ENCODE measurements at places on chromosomes 2 and 18. TPM values are rescaled to one million over a fixed set of nuclear protein-coding genes. Genes with fewer than 3 reads are reported as not detected.

XDH gene
- total RNA-seq, result 19.3 TPM

RUFY4 gene
- not detected for total RNA-seq

EEF1B2 gene
- 849 TPM for total RNA-seq

ACKR3 gene
- total RNA-seq, result 1.8 TPM

SLC5A7 gene
- not detected for total RNA-seq

SGPP2 gene
- total RNA-seq, result 0.14 TPM

CPLX4 gene
- total RNA-seq, result not detected

G6PC2 gene
- not detected for total RNA-seq

PSD4 gene
- total RNA-seq, result 38.2 TPM

ICOS gene
- not detected for total RNA-seq

PTPN18 gene
- total RNA-seq, result 18.8 TPM

MLPH gene
- total RNA-seq, result 0.63 TPM

UGT1A9 gene
- total RNA-seq, result not detected

SLC4A3 gene
- total RNA-seq, result 17.1 TPM
